Upper lobe of left lung (tissue), 6 donors: ENCODE measurements at places on chromosomes 1 and 21.

- no peak for DNase-seq
Observed at GRCh38 chr1:174775621-174776020, 224.1 kb upstream of the CACYBP start.

GRCh38 chr1:184002071-184002470 is 35.5 kb downstream of the COLGALT2 start:
- no peak for DNase-seq

DNA sequence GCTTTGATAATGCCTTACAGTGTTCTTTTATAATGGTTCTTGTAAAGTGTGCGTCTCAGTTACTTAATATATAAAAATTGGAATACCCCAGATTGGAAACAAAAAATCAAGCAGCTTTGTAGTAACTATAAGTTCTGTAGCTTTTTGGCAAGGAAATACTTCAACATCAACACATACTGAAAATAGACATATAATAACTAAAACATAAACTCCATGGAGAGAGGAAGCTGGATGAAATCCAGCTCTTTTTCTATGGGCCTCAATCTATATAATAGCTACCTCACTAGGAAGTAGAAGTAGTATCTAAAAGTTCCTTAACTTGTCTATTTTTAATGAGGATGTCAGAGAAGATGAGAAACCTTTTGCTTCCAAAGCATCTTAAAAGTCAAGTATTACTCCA is 313.3 kb upstream of the NFIA start:
- no peak for DNase-seq

GRCh38 chr1:51280321-51280978 is 44.4 kb downstream of the RNF11 start:
- DNase-seq, result no peak

- no peak for DNase-seq
Observed at GRCh38 chr1:223343692-223344091, 20.3 kb downstream of the SUSD4 start.

- no peak for DNase-seq
Observed at GRCh38 chr1:67677930-67678329, 7.1 kb upstream of the GADD45A start.

DNA sequence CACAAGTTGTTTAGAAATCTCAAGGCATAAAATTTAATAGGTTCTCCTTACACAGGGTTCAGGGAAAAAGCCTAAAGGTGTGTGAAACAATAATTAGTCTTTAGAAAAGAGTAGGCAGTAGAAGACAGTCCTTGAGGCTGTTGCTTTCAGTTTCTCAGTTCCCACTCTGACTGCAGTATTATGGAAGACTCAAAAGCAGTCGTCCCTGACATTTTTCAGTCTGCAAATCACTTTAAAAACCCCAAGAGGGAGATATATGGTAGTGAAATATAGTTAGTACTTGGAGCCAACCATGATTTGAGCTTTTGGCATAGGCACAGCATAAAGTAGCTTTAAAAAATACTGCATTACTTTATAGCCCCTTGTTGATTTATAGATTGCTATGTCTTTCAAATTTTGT is 299.7 kb downstream of the OLFM3 start:
- no peak for DNase-seq
